Stimulated activated CD4-positive, alpha-beta T cell treated with anti-CD3 and anti-CD28 coated beads, Interleukin-1b, Interleukin-23, amount 100 ng/mL, for 4 hours (primary cell): ENCODE measurements at places on chromosomes 1 and 21.

- DNase-seq: no peak
Observed at GRCh38 chr1:4319496-4319895, 334.9 kb upstream of the AJAP1 start.

DNA sequence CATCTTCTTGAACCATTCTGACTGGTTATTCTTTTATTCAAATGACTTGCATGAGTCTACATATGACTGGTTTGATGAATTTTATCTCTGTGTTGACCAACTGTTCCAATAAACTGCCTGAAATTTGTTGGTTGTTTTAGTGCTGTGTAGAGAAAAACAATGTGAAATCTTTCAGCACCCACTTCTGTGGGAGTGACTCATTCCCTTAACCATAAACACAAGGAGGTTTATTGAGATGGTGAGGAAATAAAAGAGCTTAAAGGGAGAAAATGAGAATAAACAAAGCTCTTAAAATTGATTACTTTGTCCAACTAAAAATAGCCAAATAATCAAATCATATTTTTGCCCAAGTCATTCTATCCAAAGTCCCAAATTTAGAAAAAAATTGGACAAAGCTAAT, 341.1 kb downstream of the TGFB2 start:
- DNase-seq: no peak

- DNase-seq: no peak
Observed at GRCh38 chr1:117735045-117735992, 129.5 kb downstream of the TENT5C start.

DNA sequence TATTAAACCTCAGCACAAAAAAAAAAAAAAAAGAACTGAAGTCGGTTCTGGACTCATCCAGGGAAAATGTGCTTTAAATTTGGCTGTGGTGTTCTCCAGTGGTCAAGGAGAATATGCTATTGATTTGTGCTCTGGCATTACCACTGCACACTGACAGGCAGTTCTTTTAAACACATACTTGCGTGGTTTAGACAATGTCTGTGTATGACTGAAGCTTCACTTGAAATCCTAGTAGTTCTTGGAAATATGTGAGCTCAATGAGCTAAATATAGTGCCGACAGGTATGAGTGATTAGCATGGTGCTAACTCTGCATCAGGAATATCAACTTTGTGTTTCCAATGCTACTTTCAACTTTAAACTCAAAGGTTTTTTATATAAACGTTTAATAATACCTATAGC, 415.6 kb downstream of the SMYD3 start:
- DNase-seq: no peak

GRCh38 chr1:81670286-81670685, 130.4 kb upstream of the ADGRL2 start:
- DNase-seq: no peak

GRCh38 chr1:15739745-15740144, 2.6 kb upstream of the TMEM82 start:
- DNase-seq: no peak

GRCh38 chr1:217569021-217569420, 61.9 kb downstream of the GPATCH2 start:
- no peak for DNase-seq

- DNase-seq: no peak
Observed at GRCh38 chr1:226128487-226129075, 58.0 kb downstream of the ACBD3 start.

DNA sequence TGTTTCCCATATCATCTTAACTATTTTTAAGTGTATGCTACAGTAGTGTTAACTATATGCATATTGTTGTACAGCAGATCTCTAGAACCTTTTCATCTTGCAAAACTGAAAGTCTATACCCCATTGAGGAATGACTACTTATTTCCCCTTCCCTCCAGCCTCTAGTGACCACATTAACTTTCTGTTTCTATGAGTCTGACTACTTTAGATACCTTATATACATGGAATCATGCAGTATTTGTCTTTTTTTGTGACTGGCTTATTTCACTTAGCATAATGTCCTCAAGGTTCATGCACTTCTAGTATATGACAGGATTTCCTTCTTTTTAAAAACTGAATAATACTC, 96.5 kb upstream of the BTG3 start:
- DNase-seq: no peak

DNA sequence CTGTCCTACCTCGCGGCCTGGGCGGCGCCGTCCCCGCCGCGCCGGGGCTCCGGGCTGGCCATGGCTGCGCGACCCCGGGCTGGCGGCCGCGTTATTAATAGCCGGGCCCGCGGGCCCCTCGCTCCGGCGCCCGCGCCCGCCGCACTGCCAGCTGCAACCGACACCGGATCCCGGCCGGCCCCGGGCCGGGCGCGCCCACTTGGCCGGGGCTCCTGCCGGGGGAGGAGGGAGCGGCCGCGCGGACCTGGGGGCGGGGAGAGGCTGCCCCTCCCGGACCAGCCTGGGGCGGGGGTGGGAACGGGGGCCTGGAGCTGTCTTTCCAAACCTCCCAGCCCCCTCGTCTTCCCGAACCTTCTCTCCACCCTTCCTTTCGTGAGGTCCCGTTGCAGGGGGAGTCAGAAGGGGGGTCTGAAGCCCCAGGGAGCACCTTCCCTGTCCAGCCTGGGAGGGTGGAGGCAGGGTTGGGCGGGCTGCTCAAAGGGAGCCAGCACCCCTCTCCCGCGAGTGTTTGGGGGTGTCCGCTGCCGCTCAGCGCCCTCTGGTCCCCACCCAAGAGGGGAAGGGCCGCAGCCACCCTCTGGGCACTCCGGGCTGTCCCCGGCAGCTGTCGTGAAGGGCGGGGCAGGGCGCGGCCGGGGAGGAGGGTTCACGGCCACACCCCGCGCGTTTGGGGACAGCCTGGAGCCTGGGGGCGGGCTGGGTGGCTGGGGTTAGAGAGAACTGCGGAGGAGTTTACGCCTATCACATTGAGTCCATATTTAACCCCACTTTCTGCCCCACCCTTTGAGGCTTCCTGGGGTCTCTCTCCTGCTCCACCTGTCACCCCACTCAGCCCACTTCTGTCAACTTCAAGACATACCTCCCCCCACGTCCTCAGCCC, at the start of gene SYNC:
SYNC (minus strand) TSS at position 172 of the 880 bp plus-strand sequence; CDS start at position 62, 110 bp downstream.
- DNase-seq: no peak

DNA sequence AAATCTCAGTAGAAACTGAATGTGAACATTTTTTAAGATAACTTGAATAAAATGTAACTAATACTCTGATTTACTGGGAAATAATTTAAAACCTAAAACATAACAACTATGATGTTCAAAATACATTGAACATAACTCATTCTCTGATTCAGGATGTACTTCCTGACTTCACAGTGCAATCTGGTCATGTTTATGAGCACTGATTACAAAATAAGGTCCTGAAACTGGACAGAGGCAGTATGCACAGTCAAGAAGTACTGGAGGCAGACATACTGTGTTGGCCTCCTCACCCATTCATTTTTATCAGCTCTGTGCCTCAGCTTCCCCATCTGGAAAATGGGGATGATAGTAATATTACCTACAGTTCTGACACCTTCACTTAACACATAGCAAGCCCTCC, 651.3 kb downstream of the PTPRC start:
- DNase-seq: no peak

- no peak for DNase-seq
Observed at GRCh38 chr1:215263636-215264035, 181.1 kb downstream of the KCNK2 start.

- DNase-seq: no peak
Observed at GRCh38 chr21:38228537-38228936, 28.3 kb upstream of the KCNJ15 start.

GRCh38 chr1:226973898-226974543, 33.9 kb downstream of the COQ8A start:
- no peak for DNase-seq

DNA sequence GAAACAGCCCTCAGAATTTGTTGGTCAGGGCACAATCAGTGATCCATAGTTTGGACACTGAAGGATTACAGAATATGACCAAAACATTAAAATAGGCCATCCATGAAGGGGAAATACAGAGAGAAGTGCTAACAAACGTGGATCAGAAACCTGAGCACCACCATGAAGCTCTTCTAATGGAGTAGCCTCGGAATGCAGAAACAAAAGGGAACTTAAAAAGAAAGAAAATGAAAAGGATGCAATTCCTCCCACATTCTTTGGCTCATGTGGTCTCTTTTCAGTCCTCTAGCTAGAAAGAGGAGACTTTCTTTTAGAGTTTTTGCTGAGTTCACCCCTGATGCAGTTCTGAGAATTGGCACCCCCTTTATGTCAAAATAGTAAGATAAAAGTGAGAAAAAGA, 989.8 kb upstream of the B3GALT2 start:
- no peak for DNase-seq

DNA sequence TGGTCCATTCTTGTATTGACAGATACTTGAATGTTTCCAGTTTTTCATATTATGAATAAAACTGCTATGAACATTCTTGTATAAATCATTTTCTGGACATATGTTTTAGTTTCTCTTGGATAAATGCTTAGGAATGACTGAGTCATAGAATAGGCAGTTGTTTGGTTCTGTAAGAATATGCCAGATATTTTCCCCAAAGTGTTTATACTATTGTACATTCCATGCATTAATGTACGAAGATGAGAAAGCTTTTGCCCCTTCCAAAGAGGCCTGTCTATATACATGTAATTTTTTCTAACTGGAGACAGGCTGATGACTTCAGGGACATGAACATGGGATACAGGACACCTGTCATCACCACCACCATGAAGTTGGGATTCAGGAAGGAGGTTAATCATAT, 11.3 kb downstream of the NBPF3 start:
- no peak for DNase-seq

GRCh38 chr21:33916200-33916567, 580 bp upstream of the ATP5PO start:
- no peak for DNase-seq

GRCh38 chr1:115757326-115757725, 11.2 kb downstream of the CASQ2 start:
- DNase-seq: no peak

GRCh38 chr1:81068726-81069125, 732.0 kb upstream of the ADGRL2 start:
- DNase-seq: no peak

- no peak for DNase-seq
Observed at GRCh38 chr1:33018112-33018511, 18.6 kb downstream of the AK2 start.

- no peak for DNase-seq
Observed at GRCh38 chr1:41819069-41819468, 99.7 kb downstream of the HIVEP3 start.

DNA sequence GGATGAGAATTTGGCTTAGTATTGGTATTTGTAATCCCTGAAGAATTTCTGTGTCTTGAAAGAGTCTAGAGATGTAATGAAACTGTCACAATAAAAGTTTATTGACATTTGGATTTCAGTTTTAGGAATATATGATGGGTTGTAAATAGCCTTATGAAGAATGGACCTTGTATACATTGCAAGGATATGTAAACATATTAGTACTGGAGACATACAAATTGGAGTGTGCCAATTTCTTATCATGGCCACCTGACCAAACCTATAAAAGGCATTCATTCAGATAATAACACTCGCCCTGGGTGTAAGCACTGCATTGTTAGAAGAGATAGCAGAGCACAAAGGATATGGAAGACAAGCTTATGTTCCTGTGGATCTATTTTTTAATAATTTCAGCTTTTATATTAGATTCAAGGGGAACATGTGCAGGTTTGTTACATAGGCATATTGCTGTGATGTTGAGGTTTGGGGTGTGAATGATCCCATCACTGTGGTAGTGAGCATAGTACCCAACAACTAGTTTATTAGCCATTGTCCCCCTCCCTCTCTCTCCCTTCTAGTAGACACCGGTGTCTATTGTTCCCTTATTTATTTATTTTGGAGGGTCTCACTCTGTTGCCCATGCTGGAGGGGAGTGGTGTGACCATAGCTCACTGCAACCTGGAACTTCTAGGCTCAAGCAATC, 8.6 kb downstream of the S1PR1 start:
- DNase-seq: no peak

- DNase-seq: no peak
Observed at GRCh38 chr1:42046761-42047507, 106.3 kb upstream of the GUCA2B start.

- DNase-seq: no peak
Observed at GRCh38 chr1:89451011-89451410, 73.6 kb upstream of the LRRC8B start.

GRCh38 chr1:48109390-48110013, 112.3 kb upstream of the TRABD2B start:
- no peak for DNase-seq

DNA sequence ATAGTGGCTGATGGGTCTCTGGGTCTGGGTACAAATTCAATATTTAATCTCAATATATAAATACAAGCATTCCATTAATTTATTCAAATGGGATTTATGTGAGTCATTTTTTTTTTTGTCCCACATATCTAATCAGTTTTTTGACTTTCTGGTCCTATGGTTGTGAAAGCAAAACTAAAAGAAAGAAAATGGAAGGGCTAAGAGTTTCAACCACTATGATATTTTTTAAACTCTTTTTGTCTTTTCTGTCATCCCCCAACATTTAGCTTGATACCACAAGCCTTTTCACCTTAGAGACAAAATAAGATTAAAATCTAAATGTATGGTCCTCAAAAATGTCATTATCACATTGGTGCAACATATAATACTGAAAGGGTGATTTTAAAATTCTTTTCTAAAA, 602.7 kb upstream of the CHRM3 start:
- DNase-seq: no peak

DNA sequence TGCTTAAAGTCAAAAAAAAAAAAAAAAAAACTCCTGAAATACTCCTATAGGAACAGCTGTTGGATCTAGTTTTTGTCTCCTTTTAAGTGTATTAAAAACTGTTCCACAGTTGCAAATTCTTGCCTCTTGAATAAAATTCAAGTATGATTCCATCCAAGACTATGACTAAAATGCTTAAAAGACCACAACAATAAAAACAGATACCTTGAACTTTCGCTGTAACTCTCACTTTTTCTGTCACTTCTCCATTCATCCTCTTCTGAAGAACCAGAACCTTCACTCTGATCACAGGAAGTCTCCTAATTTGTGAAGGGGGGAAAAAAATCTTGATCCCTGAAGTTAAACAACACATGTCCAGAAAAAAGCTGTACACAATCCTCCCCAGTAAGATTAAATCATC, 55.0 kb upstream of the PSMG1 start:
- no peak for DNase-seq

DNA sequence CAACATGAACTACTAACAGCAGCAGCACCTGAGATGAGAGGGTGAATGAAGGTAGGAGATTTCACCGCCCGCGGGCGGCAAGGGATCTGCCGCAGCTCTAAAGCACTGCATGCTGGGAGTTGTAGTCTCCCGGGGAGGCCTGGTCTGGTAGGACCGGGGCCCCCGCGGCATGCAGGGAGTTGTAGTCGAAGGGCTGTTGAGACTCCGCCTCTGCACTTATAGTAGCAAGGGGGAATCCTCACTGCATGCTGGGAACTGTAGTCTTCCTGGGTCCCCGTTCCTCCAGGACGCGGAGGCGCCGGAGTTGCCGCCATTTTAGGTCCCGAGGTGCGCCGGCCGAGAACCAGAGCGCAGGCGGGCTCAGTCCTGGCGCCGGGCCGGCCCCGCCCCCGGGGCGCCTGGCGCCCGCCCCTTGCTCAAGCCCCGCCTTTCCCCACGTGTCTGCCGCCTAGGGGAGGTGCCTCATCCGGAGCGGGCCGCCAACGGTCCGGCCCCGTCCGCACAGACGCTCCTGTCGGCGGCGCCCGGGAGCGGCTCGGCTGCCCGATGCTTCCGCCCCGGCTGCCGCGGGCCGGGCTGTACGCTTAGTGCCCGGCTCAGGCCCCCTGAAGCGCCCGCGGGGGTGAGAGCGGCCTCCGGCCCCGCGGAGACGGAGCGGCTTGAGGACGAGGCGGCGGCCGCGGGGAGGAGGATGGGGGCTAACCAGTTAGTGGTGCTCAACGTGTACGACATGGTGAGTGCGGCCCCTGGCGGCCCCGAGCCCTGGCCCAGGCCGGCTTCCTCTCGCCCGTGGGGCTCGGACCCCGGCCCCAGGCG, at the start of gene DESI2:
DESI2 (plus strand) TSS at position 504 of the 816 bp plus-strand sequence; CDS start at position 692, 188 bp downstream.
- peak; percentile 94 for DNase-seq
